ENCODE measurements at places on chromosomes 11 and 22.

DNA sequence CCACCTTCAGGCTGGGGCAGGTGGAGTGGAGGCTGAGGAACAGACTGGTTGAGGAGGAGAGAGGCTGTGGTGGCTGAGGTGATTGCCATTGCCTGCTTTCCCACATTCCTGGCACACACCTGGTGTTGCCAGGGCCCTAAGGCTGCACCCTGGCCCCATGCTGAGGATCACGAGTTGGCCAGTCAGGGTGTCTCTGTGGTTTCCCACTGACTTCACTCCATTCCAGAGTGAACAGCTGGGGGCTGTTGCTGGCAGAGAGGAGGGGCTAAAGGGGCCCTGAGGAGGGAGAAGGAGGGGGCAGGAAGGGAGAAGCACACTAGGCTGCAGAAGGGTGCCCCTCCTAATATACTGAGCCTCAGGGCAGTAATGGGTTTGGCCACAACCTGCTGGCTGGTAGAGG, 1.8 kb downstream of the TMEM86A start:
- DNase-seq, result no peak

- DNase-seq, result no peak
Observed at GRCh38 chr11:120031612-120032600, 106.0 kb downstream of the TRIM29 start.

DNA sequence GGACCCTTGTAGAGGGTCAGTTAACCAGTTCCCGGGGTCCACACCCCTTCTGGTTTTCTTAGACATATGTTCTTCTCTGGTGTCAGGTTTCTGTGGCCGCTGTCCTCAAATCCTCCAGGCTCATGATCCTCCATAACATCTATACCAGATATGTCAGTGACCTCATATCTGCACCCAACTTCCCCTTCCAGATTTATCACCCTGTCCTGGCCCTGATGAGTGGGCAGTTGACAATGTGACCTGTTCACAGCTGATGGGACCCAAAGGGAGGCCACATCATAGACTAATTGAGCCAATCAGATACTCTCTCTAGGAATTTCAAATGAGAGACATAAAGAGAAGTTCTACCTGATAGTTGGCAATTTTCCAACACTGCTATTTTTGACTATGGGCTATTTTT, 5.1 kb downstream of the DKK3 start:
- no peak for DNase-seq

DNA sequence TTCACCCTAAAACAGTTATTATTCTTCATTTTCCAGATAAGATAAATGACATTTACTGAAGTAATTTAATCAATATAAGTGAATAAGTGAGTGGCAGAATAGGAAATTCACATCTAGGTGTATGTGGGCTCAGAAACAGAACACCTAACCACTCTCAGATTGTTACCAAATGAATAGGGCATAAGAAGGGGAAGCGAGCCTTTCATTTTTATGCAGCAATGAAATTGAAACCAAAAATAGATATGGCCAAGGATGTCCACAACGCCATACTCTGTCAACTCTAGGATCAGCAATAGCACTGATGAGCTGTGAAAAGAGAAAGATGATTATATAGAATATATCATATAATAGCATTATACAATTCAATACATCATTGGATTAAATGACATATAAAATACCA, 398.1 kb upstream of the API5 start:
- DNase-seq, result no peak

GRCh38 chr11:82673631-82674030, 60.0 kb downstream of the FAM181B start:
- DNase-seq, result no peak

- DNase-seq, result no peak
Observed at GRCh38 chr11:2509481-2510001, 64.7 kb downstream of the KCNQ1 start.

DNA sequence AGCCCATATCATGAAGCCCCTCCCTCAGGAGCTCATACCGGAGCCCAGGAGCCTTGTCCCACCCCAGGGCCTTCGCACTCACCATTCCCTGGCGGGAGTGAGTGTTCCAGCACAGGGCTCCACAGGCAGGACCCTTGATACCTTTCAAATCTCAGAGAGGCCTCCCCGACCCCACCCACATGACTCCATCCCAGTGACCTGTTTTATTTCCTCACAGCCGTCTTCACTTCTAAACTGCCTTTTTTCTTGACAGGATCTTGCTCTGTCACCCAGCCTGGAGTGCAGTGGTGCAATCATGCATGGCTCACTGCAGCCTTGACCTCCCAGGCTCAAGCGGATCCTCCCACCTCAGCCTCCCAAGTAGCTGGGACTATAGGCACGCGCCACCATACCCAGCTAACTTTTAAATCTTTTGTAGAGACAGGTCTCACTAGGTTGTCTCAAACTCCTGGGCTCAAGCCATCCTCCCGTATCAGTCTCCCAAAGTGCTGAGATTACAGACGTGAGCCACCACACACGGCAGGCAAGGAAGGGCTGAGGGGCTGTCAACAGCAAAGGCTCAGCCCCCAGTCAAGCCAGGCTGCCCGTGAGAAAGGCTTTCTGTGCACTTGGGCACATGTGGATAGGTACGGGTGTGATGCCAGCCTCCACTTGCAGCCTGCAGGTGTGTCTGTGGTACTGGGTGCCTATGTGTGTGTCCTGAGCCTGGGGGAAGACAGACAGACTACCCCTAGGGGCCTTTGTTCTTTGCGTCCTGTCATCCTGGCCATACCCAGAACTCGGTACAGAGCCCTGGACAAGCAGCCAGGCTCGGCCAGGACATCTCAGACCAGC, 9.3 kb downstream of the RPL3 start:
- DNase-seq, result no peak

GRCh38 chr11:16942342-16942741, 71.9 kb downstream of the PLEKHA7 start:
- DNase-seq, result no peak

GRCh38 chr22:46746620-46747019, 8.6 kb upstream of the CERK start:
- DNase-seq, result no peak

DNA sequence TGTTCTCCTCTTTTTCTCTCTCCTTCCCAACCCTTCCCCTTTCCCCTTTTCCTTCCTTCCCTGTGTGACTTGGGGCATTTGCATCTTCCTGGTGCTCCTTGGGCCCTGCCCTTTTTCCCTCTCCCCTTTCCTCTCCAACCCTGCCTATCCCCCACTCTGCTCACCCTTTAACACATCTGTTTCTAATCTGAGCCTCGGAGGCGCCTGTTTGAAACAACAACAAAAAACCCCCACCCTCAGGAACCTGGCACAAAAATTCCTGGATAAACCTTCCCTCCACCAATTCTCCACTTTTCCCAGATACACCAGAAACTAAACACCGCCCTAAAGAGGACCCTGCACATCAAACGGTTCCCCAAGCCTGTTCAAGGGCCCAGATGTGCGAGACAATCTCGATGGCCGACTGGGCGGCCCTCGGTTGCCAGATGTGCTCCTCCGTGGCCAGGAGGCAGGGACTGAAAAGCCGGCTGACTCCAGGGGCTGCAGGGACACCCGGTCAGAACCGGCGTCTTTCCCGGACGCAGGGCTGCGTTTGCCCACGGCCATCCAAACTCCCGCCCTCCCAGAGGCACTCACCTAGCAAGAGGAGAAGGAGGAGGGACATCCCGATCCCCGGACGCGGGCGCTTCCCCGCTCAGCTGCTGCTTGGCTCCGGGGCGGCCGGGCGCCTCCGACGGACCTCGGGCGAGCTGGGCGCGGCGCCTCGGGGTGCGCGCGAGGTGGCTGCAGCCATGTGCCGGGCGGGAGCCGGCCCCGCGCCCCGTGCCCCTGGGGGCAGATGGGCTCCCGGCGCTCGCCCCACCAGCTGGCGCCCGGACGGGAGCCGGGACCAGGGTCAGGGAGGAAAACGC, 486 bp downstream of the CLMP start:
- DNase-seq, result no peak

DNA sequence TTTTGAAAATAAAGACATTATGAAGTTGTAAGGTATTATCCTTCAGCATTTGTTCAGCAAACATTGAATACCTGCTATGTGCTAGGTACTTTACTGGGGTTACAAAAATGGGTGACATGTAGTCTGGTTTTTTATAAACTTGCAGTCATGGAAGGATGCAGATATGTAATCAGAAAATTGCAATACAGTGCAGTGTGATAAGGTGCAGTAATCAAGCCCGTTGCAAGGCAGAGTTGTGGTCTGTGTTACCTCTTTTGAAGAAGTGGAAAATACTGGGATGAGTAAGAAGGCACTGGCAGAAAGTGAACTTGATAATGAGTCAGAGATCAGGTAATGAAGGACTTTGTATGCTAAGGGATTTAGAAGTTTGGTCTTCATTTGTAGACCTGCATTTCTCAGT, 8.1 kb downstream of the FBXO7 start:
- no peak for DNase-seq

DNA sequence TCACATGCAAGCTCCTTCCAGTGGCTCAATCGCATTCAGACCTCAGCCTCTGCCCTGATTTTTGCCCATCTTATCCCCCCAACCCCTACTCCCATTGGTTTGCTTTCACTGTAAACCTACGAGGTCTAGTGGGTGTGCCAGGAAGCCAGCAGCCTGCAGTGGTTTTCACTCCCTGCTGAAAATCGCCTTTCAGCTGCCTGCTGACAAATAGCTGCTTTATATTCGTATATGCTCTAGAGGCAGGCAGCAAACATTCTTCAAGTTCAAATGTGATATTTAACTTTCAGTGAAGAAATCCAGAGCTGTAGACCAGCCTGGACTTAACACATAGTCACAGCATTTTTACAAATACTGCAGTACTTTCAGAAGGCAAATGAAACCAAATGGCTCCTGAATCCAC, 92.8 kb upstream of the APOA1 start:
- no peak for DNase-seq

DNA sequence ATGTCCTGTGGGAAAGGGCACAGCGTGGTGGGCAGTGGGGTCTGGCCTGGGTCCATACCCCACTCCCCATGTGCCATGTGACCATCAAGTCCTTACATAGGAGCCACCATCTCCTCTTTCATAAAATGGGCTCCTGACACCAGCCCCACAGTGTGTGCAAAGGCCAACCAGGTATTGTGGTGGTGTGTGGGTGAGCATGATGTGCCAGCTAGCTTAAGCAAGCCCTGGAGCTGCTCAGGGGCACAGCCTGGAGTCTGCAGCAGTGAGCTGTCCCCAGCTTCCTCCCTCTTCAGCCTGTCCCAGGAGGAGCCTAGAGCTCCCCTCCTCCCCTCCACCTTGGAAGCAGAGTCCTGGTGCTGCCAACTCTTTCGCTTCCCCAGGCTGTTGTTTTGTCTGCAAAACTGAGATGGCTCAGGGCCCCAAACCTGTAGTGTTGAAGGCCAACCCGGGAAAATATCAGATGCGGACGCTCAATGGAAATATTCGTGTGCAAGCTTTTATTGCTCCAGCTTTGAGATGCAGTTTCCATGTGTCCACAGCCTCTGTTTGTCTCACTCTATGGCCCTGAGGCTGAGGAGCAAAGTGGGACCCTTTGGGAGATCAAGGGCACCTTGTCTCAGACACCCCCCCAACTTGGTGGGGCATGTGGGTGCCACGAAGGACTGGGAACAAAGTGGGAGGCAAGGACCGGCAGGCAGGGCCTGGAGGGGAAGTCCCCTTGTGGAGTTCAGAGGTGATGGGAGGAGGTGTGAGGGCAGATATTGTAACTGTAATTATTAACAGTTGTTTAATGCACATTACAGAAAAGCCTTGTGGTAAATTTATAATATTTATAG, 92.6 kb downstream of the CTTN start:
- no peak for DNase-seq

DNA sequence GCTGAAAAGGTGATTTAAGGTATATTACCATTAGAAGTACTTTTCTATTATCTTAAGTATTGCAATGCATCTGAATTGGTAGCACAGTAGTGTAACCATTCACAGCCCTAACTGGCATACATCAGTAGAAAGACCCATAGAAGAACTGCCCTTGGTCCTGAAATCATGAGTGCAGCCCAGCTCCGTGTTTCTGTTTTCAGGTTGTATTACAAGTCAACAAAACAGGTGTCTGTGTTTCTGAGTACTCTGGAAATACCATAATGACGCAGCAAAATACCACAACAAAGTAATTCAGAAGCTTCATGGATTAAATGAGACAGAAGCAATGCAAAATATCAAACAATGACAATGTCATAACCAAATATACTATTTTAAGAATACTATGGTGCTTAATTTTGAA, 226.3 kb downstream of the OPCML start:
- no peak for DNase-seq

DNA sequence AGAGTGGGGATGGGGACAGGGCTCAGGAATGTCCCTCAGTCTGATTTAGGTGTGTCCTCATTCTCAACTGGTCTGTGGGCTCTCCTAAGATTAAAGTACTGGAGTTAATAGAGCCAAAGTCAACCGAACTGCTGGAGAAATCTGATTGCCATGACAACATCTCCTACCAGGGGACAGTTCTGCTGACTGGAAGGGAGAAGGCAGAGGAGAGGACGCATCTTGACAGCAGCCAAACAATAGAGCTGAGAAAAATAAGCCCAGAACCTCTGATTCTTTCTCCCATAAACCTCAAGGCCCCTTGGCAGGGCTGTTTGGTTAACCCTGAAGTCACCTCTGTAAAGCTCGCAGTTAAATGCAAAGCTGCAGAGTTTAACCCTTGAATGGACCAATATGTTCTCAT, 2.8 kb downstream of the KCTD14 start:
- DNase-seq, result no peak

DNA sequence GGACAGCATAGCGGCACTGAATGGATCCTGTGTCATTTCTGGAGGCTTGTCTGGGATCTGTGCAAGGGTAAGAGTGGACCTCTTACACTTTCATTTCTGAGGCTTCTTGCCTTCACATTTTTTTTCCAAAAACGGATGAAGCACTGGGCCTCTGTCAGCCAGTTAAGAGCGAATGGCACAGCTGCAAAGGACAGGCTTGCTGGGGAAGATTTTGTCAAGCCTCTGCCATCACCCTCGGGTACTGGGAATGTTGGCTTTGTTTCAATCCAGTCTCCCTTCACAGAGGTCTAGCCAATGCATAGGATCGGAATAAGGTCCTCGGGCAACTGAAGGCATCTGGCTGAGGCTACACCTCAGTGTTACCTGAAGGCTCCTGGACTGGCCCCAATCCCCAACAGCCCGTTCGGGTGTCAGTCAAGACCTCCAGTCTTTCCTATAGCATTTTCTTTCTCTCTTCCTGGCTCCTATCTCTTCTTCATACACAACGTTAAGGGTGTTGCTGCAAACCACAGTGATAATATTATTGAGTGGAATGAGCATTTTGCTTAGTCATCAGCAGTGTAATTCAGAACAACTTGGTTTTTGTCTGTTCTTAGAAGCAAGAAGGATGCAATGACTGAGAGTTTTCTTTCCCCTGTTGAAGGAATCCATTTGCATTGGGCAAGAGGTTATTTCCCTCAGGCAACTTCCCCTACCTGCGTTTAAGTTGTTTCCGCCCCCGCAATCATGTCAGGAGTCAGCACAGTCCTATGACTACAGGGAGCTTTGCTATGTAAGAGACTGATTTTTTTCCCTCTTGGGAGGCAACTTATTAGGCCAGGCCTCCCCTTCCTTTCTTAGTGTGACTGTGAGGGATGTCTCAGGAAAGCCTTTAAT, 22.8 kb downstream of the NPAT start:
- peak; percentile 26 for DNase-seq

- DNase-seq, result no peak
Observed at GRCh38 chr11:20315800-20316199, 47.7 kb upstream of the HTATIP2 start.

- no peak for DNase-seq
Observed at GRCh38 chr11:123753110-123753509, 1.2 kb downstream of the OR6X1 start.

- no peak for DNase-seq
Observed at GRCh38 chr11:57202281-57202680, 20.5 kb downstream of the LRRC55 start.

All from GM19239 (cell line).